Endothelial cell (in vitro differentiated cells): ENCODE measurements at places on chromosomes 2 and 18.

DNA sequence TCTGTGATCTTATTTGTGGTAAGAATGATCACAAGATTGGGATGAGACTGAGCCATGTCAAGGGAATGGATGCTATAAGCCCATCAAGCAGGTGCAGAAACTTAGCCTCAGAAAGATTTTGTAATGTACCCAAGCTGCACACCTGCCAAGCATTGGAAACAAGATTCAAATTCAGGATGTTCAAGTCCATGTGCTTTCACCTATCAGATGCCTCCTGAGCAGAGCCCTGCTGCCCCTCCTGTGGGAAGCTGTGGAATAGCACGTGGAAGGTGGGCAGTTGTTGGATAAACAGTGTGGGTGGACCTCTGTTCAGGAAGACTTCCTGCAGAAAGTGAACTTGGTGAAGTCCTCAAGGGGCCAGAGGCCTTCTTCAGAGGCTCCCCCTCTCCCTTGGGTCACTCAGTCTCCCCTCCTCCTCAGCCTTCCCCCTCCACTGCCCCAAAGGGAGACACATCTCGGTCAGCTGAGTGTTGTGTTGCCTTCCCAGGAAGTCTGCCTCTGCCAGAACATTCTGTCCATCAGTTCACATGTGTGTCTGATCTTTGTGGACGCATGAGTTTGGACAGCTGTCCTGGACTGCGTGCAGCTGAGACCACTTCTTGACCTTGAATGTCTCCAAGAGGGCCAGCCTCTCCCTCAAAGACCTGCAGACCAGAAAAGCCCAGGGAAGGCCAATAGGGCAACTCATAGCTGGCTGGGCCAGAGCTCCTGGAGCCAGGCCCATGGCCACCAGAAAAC lies 186.1 kb downstream of the INHBB start:
- no peak for DNase-seq

- no peak for DNase-seq
These were observed 101.7 kb upstream of the MSH2 start for GRCh38 chr2:47301277-47301618.

DNA sequence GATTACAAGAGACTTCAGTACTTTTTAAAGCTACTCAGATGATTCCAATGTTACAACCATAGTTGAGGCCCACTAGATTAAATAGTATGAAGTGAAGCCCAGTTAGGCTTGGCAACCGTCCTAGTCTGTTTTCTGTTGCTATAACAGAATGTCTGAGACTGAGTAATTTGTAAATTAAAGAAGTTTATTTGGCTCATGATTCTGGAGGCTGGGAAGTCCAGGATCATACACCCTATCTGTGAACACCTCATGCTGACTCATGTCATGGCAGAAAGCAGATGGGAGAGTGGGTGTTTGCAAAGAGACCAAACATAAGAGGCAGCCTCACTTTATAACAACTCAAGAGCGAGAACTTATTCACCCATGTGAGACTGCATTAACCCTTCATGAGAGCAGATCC lies 63.1 kb downstream of the CCDC150 start:
- no peak for DNase-seq

GRCh38 chr2:43345391-43345813 lies 119.0 kb upstream of the ZFP36L2 start:
- DNase-seq: no peak
